ENCODE measurements at places on chromosomes 2 and 18. TPM values are rescaled to one million over a fixed set of nuclear protein-coding genes. Genes with fewer than 3 reads are reported as not detected.

DYNC2LI1 gene
- total RNA-seq, result 34.5 TPM

DNA sequence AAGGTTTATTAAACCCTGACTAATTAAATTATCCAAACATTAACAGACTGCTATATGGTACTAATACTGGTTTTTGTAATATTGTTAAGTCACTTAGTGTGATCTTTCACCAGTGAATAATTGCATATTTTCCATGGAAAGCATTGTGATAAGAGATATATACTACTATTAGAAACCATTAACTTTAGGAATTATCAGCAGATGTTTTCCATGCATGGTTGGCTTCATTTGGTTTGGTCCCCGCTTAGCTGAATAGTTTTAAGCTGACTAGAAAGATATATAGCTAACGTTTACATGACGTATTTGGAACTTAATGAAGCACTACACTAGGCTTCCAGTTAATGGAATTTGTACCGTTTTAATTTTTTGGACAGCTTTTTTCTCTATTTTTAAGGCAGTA lies 37.9 kb downstream of the LCLAT1 start:
- peak; percentile 29 for DNase-seq

- no peak for DNase-seq
These were observed 43.0 kb upstream of the DSG1 start for GRCh38 chr18:31274931-31275330.

ASB18 gene
- total RNA-seq, result not detected

- no peak for DNase-seq
These were observed 1217.0 kb upstream of the ZEB2 start for GRCh38 chr2:145736871-145737270.

DNA sequence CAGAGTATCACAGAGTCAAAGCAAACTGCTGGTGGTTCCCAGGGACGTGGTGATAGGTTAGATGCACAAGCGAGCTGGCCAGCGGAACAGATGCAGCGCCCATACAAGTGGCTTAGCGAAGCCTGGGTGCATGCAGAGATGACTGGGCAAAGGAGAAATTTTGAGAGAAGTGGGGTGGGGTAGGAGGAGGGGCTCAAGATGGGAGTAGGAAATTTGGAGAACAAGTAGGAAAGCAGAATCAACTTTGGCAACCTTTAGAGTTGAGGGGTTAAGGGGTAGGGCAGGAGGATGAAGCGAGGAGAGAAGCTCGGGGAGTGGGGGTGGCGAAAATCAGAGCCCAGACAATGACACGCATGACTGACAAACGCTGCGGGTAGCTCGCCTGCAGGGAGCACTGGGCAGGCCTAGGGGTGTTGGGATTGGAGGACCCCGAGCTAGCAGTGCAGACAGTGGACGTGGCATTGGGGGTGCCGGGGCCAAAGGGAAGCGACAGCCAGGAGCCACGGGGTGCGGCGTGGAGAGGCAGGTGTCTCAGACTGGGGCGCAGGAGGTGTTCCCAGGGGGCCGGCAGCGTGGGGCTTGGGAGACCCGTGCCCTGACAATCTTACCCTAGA lies 431 bp downstream of the FAM98A start:
- DNase-seq, result no peak

REG1B gene
- total RNA-seq, result not detected

PHOSPHO2 gene
- total RNA-seq, result 5.8 TPM

IL18RAP gene
- 0.07 TPM for total RNA-seq

GRCh38 chr2:73110168-73111072 lies 2.3 kb downstream of the RAB11FIP5 start:
- DNase-seq, result no peak

KCNE4 gene
- total RNA-seq, result 0.07 TPM

GRCh38 chr2:23055251-23055650 lies 329.7 kb upstream of the KLHL29 start:
- no peak for DNase-seq

Data from kidney epithelial cell (primary cell).